ENCODE measurements at places on chromosomes 5 and 9. TPM values are rescaled to one million over a fixed set of nuclear protein-coding genes. Genes with fewer than 3 reads are reported as not detected.
A peak's percentile ranks its signal among the peaks of the same experiment; 100 is the strongest.

The AUH gene
- 61.0 TPM for total RNA-seq

The HMMR gene
- total RNA-seq = 3.7 TPM

The FOXD4 gene
- total RNA-seq = not detected

The GARNL3 gene
- total RNA-seq = 15.8 TPM

The GKAP1 gene
- 6.3 TPM for total RNA-seq

The IER5L gene
- total RNA-seq = 8.2 TPM

The UHRF2 gene
- 102 TPM for total RNA-seq

The HAND1 gene
- total RNA-seq = not detected

The TRIM36 gene
- total RNA-seq = 1.1 TPM

The LCN9 gene
- not detected for total RNA-seq

DNA sequence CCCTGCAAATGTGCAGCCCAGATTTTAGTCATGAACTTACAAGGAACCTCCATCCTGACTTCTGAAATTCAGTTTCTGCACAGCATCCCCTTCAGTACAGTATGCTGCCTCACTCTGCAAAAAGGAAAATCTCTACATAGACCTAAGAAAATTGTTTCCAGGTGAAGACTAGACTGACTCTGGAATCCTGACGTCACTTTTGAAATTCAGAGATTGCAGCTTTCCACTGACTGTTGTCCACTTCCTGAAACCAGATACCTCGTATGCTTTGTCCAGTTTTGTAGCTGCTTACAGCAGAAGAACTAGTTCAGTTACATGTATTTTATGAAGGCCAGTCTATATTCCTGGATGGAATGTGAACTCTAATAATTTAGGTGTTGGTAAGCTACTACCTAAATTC is 629.3 kb upstream of the ST8SIA4 start:
- no peaks in the 10 kb centered on the region for H3K4me1 ChIP-seq
- H3K36me3 ChIP-seq = no peaks in the 10 kb centered on the region
- no peak for DNase-seq

DNA sequence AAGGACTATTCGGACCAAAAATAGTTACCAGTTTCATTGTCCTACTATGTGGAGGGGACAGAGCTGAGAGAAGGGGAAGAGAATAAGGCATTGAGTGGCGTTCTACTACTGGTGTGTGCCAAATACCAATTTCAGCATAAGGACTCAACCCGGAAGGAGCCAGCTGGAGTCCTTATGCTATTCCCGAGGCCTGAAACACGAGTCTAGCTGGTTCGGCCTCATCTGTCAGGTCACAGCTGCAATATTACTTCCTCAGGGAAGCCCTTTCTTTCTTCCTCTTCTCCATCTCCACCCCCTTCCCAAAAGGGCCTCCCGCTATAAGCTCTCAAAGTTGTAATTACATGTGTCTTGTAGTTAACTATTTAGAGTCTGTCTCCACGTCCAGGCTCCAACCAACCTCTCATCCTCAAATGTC is 20.5 kb upstream of the FER start:
- peak overlapping the region; percentile 96 for H3K27ac ChIP-seq
- no peaks in the 10 kb centered on the region for H3K36me3 ChIP-seq
- H3K4me1 ChIP-seq = peaks cover 29% of the 10 kb centered on the region
- peak; percentile 70 for DNase-seq

DNA sequence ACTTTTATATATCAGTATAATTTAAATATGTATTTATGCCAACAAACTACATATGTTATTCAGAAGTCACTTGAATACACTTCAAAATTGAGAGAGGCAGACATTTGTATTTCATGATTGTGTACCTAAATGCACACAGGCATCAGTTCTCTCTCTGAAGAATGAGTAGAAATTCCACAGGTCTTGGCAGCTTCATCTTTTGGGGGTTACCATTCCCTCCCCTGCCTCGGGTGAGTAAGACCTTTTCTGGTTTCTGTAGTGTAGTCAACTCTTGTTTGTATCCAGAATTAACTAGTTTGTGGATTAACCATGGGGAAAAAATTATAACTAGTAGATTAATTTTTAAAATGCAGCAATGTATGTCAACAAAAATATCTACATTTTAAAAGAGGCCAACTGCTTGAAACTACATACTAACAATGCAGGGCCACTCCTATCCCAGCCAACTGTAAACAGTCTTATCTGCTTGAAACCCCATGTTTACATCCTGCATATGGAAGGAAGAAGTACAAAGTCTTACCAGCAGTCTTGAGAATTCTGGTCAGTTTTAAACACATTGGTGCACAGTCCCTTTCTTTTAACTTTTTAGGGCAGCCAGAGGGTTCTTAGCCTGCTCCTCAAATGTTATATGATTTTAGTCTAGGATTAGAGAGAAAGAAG is 339.6 kb upstream of the KIF2A start:
- no peak overlapping the region for H3K4me3 ChIP-seq
- H3K4me1 ChIP-seq = no peaks in the 10 kb centered on the region
- no peak overlapping the region for H3K27ac ChIP-seq
- H3K27me3 ChIP-seq = no peaks in the 10 kb centered on the region
- no peaks in the 10 kb centered on the region for H3K36me3 ChIP-seq

- no peaks in the 10 kb centered on the region for H3K36me3 ChIP-seq
- no peak overlapping the region for H3K27ac ChIP-seq
- peaks cover 31% of the 10 kb centered on the region for H3K4me1 ChIP-seq
- no peaks in the 10 kb centered on the region for H3K27me3 ChIP-seq
- no peak for DNase-seq
Measured at GRCh38 chr5:138841531-138841930, 33.6 kb downstream of the LRRTM2 start.

DNA sequence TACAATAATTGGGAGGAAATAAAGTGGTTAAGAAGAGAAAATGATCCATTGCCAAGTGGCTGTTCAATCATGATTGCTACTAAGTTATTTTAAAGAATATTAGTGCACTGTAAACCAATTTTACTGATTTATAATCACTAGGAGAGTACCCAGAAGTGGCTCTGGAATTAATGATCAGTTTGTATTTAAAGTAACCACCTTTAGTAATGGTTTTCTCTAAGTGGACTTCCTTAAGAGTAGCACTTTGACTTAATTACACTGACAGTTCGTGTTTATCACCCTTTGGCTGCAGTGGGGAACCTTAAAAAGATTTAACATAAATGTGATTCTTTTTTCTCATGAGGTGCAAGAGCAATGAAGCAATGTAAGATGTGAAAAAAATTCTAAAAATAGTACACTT is 310.8 kb downstream of the CDH12 start:
- DNase-seq = no peak
- no peaks in the 10 kb centered on the region for H3K4me1 ChIP-seq
- no peaks in the 10 kb centered on the region for H3K36me3 ChIP-seq
- no peak overlapping the region for H3K4me3 ChIP-seq

GRCh38 chr9:30970812-30971211 is 1413.6 kb upstream of the ACO1 start:
- no peak for DNase-seq
- H3K36me3 ChIP-seq = no peaks in the 10 kb centered on the region
- no peak overlapping the region for H3K27ac ChIP-seq
- no peaks in the 10 kb centered on the region for H3K4me1 ChIP-seq
- H3K4me3 ChIP-seq = no peak overlapping the region
- H3K27me3 ChIP-seq = no peaks in the 10 kb centered on the region

DNA sequence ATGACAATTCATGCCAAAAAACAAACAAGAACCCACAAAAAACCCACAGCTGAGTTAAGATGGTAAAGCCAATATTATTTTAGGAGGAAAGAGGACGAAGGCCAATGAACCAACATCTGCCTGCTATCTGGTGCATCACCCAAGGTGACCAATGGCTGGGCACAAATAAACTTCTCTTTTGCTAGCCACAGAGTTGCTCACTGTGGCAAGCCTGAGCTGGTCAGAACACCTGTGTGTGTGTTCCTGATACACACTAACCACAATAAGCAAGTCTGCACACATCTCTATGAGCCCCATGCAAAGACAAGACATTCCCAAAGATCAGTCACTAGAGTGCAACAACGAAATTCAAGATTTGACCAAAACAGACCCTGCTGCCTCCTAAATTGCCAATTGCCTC is 63.1 kb downstream of the RNF38 start:
- no peaks in the 10 kb centered on the region for H3K4me1 ChIP-seq
- peaks cover 61% of the 10 kb centered on the region for H3K36me3 ChIP-seq
- no peak overlapping the region for H3K27ac ChIP-seq
- H3K27me3 ChIP-seq = no peaks in the 10 kb centered on the region

- H3K36me3 ChIP-seq = peaks cover 70% of the 10 kb centered on the region
- H3K4me3 ChIP-seq = no peak overlapping the region
- H3K27me3 ChIP-seq = no peaks in the 10 kb centered on the region
- no peaks in the 10 kb centered on the region for H3K4me1 ChIP-seq
Measured at GRCh38 chr5:38931731-38932130, 85.9 kb downstream of the OSMR start.

DNA sequence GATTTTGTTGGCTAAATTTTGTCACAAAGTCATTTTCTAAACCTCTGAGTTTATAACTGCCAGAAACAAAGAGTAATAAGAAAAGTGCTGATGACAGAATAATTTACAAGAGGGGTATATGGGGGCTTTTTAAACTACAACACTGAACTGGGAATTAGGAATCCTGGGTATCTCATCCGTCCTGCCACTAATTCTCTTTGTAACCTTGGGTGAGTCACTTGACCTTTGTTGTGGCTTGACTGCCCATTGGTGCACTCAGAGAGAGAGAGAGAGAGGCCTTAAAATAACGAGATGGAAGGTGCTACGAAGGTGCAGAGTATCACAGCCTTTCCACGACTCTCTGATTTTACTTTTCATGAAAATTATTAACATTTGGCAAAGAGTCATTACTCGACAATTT is 130.3 kb upstream of the CNTLN start:
- no peaks in the 10 kb centered on the region for H3K36me3 ChIP-seq
- no peaks in the 10 kb centered on the region for H3K27me3 ChIP-seq
- H3K4me1 ChIP-seq = peaks cover 11% of the 10 kb centered on the region
- no peak overlapping the region for H3K4me3 ChIP-seq

GRCh38 chr5:40480392-40480791 is 199.3 kb upstream of the PTGER4 start:
- DNase-seq = no peak
- no peaks in the 10 kb centered on the region for H3K36me3 ChIP-seq
- H3K27ac ChIP-seq = no peak overlapping the region
- no peak overlapping the region for H3K4me3 ChIP-seq
- no peaks in the 10 kb centered on the region for H3K27me3 ChIP-seq

GRCh38 chr5:144100702-144101101 is 69.8 kb downstream of the YIPF5 start:
- H3K4me3 ChIP-seq = no peak overlapping the region
- H3K4me1 ChIP-seq = no peaks in the 10 kb centered on the region
- no peak for DNase-seq
- no peak overlapping the region for H3K27ac ChIP-seq
- H3K36me3 ChIP-seq = no peaks in the 10 kb centered on the region

DNA sequence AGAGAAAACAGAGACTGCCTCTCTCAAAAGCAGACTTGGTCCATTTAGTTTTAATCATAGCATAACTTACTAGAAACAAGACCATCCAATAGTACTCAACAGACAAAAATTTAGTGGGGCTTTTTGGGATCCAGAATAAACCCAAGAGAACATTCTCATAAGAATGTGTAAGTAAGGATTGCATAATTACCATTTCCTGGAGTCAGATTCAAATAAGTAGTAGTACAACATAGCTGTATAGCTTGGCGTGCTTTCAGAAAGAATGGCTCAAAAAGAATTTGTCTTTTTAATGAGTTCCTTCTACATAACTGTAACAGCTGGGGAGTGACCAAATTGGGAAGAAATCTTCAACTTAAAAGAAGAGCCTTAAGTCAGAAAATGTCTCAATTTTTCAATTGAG is 145.4 kb downstream of the DENND1A start:
- H3K4me1 ChIP-seq = peaks cover 4% of the 10 kb centered on the region
- no peaks in the 10 kb centered on the region for H3K36me3 ChIP-seq
- H3K27ac ChIP-seq = no peak overlapping the region
- no peaks in the 10 kb centered on the region for H3K27me3 ChIP-seq
- no peak for DNase-seq

- no peak overlapping the region for H3K4me3 ChIP-seq
- no peaks in the 10 kb centered on the region for H3K36me3 ChIP-seq
- DNase-seq = no peak
- H3K27me3 ChIP-seq = no peaks in the 10 kb centered on the region
- no peaks in the 10 kb centered on the region for H3K4me1 ChIP-seq
Measured at GRCh38 chr5:160699301-160699700, 152.7 kb downstream of the ATP10B start.

GRCh38 chr9:20364959-20365358 is 257.3 kb downstream of the MLLT3 start:
- H3K36me3 ChIP-seq = peaks cover 7% of the 10 kb centered on the region
- no peak for DNase-seq
- H3K27ac ChIP-seq = no peak overlapping the region
- no peaks in the 10 kb centered on the region for H3K4me1 ChIP-seq
- no peak overlapping the region for H3K4me3 ChIP-seq

- peaks cover 30% of the 10 kb centered on the region for H3K36me3 ChIP-seq
- H3K27me3 ChIP-seq = no peaks in the 10 kb centered on the region
- H3K4me1 ChIP-seq = no peaks in the 10 kb centered on the region
- H3K4me3 ChIP-seq = no peak overlapping the region
- DNase-seq = no peak
- no peak overlapping the region for H3K27ac ChIP-seq
Measured at GRCh38 chr9:127353882-127354281, 43.1 kb upstream of the SLC2A8 start.

DNA sequence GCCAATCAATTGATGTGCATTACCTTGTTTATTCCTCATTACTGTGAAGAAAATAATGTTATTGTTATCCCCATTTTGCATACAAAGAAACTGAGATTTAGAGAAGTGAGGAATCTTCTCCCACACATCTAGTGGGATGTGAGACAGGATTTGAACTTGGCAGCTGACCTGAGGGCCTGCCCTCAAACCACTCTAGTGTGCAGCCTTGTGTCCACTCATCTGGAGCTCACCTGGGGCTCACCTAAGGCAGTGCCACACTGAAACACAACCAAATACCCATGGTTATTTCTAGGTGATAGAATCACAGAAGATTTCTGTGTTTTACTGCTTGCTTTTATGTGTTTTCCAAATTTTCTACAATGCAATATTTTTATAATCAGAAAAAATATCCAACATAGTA is 94.7 kb upstream of the SAP30L start:
- no peak for DNase-seq
- no peaks in the 10 kb centered on the region for H3K36me3 ChIP-seq

- H3K4me3 ChIP-seq = no peak overlapping the region
- H3K27ac ChIP-seq = no peak overlapping the region
- H3K36me3 ChIP-seq = peaks cover 71% of the 10 kb centered on the region
- DNase-seq = no peak
- no peaks in the 10 kb centered on the region for H3K27me3 ChIP-seq
Measured at GRCh38 chr9:137095664-137096517, 9.1 kb downstream of the MAN1B1 start.

GRCh38 chr5:122723606-122724352 is 51.1 kb upstream of the SNX2 start:
- peaks cover 12% of the 10 kb centered on the region for H3K4me1 ChIP-seq
- no peaks in the 10 kb centered on the region for H3K27me3 ChIP-seq
- H3K4me3 ChIP-seq = no peak overlapping the region

DNA sequence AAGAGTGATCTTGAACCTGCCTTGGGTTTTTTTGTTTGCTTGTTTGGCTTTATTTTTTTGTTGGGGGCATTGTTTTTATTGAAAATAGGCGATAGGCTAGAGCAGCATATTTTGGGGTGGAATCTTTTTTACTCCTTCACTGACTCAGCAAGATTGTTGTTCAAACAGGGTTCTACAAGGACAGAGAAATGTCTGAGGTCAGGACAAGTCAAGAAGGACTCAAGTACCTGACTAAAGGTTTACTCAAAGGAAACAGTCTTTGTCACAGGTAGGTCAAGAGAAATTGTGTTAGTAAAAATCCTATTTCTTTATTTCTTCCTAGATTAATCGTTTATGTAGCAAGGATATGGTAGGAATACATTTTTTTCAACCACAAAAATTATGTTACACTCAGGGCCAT is 1564.0 kb upstream of the CDH9 start:
- H3K27me3 ChIP-seq = no peaks in the 10 kb centered on the region
- DNase-seq = no peak
- H3K36me3 ChIP-seq = no peaks in the 10 kb centered on the region
- no peaks in the 10 kb centered on the region for H3K4me1 ChIP-seq
- H3K27ac ChIP-seq = no peak overlapping the region

Data from suprapubic skin (tissue), 4 donors.